ENCODE measurements at places on chromosomes 1 and 21.

DNA sequence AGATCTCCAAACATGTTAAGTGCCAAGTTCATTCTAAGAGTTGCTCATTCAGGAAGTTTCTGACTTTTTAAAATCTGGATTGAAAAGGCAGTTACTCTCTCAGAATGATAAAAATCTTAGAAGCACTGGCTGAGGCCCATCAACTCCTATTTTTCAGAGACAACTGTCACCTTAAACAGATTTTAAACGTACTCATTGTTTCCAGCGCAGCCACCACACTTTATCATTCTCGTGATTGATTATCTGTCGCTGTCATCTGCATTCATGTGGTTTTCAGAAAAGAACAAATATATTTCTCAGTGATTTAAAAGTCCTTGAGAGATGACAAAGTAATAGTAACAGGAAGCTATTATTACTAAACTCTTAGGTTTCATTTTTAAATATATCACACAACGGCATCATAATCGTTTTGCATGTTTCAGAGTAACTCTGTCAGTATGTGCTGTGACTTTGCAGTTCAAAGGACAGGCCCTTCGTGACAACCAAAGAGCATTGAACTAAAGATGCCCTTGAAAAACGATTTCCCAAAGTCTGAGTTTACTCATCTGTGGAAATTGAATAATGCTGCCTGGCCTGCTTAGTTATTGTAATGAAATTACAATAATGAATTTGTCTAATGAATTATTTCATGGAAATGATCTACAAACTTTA lies 14.9 kb upstream of the KCNK1 start:
- DNase-seq = no peak

DNA sequence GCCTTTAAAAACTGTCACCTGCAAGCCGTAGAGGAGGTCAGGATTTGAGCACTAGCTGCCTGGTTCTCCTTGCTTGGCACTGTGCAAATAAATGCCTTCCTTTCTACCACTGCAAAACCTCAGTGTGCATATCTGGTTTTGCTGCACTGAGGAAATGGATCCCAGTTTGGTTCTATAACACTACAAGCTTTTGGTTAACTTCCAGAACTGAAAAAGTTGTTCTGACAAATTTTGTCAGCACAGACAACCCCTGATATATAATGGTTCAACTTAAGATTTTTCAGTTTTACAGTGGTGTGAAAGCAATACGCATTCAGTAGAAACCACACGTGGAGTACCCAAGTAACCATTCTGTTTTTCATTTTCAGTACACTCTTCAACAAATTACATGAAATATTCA lies 29.8 kb upstream of the GALNT2 start:
- DNase-seq = no peak

DNA sequence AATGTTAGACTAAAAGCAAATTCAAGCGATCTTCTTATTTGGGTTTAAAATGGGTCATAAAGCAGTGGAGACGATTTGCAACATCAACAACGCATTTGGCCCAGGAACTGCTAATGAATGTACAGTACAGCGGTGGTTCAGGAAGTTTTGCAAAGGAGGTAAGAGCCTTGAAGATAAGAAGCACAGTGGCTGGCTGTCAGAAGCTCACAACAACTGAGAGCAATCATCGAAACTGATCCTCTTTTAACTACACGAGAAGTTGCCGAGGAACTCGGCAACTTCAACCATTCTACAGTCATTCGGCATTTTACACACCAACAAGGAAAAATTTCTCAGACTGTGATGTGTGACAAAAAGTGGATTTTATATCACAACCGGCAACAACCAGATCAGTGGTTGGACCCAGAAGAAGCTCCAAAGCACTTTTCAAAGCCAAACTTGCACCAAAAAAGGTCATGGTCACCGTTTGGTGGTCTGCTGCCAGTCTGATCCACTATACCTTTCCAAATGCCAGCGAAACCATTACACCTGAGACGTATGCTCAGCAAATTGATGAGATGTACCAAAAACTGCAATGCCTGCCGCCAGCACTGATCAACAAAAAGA lies 47.9 kb downstream of the ASH1L start:
- no peak for DNase-seq

DNA sequence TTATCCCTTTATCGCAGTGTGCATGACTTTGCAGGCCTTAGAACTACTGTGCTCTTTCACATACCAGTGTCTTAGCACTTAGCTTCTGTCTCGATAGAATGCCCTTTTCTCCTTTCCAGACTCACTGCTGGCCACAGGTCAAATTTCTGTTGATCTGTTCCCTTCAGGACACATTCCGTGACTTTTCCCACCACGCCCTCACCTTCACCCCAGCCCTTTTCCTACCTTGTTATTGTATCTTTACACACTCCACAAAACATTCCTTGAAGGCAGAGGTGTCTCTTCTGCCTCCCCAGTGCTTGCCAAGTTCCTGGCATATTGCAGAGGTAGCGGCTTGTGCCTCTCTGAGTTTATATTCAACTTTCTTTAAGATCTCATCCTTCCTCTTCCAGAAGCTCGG lies 3.7 kb upstream of the IGSF9 start:
- DNase-seq = no peak

DNA sequence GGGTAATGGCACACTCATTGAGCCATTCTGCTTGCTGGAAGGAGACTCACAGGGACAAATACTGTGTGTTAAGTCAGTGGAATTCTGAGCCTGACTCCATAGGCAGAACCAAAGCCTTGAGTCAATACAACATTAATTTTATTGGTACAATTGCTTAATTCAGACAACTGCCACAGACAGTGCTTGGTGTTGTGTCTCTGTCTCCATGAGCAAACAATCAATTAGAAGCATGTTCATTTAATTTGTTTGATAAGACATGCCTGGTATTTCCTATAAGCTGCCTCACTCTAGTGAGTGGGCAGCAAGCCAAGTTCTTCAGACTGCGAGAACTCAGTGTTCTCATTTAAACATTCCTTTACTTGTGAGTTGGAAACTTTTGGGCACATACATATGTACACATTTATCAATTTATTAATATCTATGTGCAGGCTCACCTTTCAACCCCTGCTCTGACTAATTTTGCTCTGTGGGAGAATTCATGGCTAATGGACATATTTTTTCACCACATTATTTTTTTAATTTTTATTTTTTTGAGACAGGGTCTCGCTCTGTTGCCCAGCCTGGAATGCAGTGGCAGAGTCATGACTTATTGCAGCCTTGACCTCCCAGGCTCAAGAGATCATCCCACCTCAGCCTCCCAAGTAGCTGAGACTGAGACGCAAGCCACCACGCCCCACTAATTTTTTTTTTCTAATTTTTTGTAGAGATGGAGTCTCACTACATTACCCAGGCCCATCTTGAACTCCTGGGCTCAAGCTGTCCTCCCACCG lies 4.5 kb upstream of the SRSF10 start:
- no peak for DNase-seq

DNA sequence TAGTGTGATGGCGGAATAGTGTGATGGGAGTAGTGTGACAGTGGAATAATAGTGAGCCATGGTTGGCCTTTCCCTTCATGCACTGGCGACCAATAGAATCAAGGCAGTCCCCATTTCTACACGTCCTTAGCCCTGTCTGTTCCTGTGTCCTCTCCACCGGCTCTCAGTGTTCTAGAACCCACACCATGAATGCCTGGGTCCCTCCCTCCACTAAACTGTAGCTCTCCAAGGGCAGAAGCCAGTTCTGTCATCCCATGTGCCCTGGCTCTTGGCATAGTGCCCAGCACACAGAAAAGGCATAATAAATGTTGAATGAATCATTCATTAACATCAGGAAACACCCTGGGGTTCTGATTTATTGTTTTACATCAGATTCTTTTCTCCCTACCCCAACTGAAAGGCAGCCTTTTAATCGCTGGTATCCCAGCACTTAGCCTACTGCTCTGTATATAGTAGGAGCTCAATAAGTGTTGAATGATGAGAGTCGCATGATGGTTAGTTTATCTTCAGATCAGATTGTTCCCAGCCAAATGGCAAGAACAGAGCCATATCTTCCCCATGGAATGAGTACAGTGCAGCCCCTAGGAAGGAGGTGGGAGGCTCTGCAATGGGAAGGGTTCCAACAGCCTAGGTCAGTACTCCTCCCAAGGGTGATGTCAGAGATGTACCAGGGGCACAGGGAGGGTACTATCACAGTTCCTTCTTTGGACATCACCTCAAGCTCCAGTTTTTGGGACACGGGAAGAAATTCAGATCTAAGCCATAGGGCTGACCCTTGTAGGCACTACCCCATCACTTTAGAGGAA lies 325.7 kb downstream of the HHAT start:
- DNase-seq = no peak

DNA sequence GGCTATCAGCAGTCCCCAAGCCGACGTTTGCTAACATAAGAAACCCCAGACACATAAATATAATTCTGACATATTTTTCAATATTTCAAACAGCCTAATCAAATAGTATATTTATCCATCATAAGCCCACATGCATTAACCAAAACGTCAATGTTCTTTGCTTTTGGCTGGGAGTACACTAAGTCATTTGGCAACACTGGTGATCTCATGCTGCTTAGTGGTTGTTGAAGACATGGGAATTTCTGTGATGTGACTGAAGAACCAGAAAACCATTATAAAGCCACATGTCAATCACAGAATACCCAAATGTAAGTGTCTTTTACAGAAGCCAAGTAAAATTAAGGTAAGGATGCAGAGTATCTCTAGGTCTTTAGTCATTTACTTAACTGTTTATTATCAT lies 57.6 kb downstream of the PLPPR5 start:
- DNase-seq = no peak

- DNase-seq = no peak
Measured at GRCh38 chr1:21496886-21497285, 12.3 kb upstream of the ALPL start.

DNA sequence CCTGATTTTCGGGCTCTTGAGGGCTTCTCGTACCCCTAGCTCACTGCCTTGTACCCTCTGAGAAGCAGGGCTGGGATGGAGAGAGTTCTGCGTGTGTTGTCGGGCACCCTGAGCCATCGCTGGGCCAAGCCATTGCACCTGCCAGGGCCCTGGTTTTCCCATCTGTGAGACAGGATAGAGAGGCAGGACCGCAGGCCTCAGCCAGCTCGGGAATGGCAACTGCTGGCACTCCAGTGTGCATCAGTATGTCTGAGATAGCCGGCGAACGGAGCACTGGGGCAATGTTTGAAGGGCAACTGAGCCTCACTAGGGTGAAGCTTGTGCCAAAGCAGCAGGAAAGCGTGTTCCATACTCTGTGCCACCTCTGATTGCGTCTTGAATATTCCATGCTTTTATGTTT lies 66.9 kb downstream of the TENT5C start:
- no peak for DNase-seq

DNA sequence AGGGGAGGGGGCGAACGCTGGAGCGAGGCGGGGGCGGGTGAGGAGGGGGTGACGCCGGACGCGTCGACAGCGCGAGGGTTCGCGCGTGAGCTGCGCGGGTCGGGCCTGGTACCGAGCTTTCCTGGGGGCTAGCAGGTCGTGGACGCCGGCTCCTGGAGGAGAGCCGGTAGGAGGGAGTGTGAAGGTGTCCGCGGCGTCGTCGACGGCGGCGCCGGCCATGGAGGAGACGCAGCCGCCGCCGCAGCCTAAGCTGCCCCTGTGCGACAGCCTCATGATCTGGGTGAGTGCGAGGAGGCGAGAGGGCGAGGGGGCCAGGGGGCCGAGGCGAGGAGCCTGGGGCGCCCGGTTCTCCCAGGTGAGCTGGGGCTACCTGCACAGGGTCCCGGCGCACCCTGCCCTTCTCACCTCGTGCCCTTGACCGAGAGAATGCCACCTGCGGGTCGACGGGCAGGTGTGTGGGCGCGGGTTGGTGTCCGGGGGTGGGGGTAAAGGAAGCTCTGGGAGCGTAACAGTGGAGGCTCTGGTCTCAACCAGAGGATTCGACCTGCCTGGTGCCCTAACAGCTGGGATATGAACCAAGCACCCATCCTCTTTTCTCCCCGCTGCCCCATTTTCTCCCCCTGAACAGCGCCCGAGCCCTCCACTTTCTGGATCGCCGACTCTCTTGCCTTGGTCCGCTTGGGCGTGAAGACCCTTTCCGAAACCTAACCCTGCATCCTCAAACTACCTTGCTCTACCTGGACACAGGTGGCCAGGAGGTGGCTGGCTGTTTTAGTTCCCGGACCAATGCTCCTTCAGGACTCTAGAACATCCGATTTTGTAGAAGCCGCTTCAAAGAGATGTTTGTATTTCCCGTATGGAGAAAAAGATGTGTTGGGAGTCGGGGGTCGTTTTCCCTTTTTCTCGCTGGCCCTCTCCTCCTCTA lies at the start of gene HOOK1:
Gene HOOK1, plus strand, starts transcription at position 49 of the 925 bp plus-strand sequence. Its CDS starts 169 bp downstream, at position 218.
- peak; percentile 45 for DNase-seq

GRCh38 chr21:44927587-44928461 lies 7.1 kb upstream of the ITGB2 start:
- DNase-seq = no peak

DNA sequence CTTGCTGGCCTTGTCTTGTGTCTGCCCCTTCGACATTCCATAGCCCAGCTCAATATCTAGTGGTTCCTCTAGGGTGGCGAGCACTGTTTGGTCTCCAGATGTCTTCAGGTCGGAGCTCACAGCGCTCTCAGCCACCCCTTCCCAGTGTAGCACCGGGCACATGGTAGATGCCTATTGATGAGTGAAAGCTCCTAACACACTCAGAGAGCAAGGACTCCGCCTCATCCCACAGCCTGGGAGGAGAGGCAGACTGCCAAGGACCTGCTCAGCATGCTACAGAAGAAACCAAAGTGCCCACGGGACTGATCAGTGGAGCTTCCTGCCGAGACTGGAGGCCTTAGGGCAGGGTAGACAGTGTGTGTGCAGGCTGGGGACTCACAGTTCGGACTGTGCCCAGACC lies 10.9 kb downstream of the PCSK9 start:
- DNase-seq = peak; percentile 67

GRCh38 chr1:71621785-71622184 lies 541.0 kb upstream of the ZRANB2 start:
- DNase-seq = no peak

DNA sequence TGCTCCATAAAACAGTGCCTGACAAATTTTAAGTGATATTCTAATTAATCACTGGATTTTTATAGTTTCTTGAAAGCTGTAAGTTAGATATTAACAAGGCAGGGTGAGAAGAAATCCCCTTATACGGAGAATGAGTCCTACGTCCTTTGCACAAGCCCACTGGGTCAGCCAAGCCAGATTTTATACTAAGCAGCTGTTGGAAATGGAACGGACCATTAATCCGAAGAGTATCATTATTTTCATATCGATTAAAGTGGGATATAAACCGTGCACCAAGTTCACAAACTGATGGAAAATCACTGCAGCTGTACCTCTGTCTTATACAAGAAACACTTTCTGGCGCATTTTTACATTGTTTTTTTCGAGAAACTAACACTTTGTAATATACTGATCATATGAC lies 35.2 kb downstream of the SPAG17 start:
- DNase-seq = no peak
